ENCODE measurements at places on chromosomes 13 and 19. TPM values are rescaled to one million over a fixed set of nuclear protein-coding genes. Genes with fewer than 3 reads are reported as not detected.
A peak's percentile ranks its signal among the peaks of the same experiment; 100 is the strongest.

Gene EBI3
- 1.5 TPM for total RNA-seq

Gene GNG8
- not detected for total RNA-seq

DNA sequence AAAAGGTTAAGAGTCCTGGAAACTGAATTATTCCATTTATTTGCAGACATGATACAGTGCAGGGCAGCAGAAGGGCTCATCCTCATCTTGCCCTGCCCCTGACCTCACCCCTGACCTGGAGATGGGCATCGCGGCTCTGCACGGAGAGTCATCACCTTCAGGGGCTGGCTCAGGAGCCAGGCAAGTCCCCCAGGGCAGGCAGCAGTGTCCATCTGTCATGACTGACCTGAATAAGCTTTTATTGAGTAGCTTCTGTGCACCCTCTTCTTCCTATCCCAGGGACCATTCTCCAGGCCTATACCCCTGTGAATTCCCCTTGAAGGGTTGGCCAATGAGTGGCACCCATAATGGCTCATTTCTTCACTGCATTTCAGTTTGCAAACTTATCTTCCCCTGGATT lies 484.2 kb downstream of the ZNF536 start:
- no peak for DNase-seq

Gene GSX1
- not detected for total RNA-seq

DNA sequence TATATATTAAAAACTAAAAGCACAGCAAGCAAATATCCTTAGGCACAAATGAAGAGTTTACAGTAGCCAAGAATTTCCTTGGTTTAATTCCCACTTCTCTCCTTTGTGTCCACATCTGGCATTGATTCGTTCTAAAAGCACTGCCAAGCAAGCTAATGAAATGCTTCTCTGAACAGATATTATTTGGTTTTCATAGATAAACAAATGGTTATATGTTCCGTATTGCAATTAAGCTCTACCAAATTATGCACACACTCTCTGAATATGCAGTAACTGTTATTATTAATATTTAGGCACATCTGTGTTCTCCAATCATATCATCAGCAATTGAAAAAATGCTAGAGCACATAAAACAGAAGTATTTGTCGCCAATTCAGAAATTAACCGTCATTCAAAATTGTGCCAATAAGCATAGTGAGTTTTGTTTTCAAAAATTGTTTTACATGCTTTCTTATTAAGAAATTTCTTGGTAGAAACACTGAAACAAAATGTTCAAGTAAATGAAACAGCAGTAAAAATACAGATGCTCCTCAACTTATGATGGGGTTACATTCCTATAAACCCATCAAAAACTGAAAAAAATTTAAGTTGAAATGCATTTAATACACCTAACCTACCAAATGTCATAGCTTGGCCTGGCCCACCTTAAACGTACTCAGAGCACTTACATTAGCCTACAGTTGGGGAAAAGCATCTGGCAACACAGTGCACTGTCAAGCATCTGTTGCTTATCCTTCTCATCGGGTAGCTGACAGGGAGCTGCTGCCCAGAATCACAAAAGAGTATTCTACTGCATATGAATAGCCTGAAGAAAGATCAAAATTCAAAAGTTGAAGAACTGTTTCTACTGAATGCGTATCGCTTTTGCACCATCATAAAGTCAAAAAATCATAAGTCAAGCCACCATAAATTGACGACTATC lies 2134.7 kb downstream of the PCDH9 start:
- no peak for DNase-seq

Gene AKAP8
- 48.4 TPM for total RNA-seq

DNA sequence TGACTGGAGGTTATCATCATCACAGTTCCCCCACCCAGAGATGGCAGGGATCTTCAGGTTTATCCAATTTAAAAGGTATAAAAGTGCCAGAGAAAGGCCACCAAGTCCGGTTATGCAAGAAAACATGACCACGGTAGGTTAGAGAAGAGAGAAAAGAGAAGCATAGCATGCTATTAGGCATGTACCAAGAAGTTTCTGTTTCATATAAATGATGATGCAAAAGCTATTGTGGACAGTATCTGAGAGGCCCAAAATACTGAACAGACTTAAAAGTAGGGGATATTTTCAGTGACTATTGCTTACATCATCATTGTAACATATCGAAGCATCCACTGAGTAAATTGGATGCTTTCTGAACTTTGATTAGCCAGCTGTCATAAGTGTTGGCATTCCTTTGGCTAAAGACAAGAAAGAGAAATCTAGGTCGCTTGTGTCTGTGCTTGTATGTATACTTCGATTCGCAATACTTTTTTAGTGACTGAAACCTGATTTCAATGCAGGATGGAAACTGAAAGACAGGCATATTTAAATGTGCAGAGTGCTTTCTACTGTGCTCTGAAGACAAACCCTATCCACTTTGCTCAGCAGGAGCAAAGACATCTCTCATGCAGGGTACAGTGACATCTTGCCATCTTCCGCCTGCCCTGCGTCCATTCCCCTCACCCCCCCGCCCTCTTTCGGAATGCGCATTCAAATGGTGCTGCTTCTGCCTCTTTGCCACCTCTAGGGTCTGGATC lies 180.3 kb downstream of the SHISA2 start:
- no peak for DNase-seq

DNA sequence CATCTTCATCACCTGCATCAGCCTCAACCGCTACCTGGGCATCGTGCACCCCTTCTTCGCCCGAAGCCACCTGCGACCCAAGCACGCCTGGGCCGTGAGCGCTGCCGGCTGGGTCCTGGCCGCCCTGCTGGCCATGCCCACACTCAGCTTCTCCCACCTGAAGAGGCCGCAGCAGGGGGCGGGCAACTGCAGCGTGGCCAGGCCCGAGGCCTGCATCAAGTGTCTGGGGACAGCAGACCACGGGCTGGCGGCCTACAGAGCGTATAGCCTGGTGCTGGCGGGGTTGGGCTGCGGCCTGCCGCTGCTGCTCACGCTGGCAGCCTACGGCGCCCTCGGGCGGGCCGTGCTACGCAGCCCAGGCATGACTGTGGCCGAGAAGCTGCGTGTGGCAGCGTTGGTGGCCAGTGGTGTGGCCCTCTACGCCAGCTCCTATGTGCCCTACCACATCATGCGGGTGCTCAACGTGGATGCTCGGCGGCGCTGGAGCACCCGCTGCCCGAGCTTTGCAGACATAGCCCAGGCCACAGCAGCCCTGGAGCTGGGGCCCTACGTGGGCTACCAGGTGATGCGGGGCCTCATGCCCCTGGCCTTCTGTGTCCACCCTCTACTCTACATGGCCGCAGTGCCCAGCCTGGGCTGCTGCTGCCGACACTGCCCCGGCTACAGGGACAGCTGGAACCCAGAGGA lies 2.6 kb downstream of the P2RY11 start:
- no peak for DNase-seq

DNA sequence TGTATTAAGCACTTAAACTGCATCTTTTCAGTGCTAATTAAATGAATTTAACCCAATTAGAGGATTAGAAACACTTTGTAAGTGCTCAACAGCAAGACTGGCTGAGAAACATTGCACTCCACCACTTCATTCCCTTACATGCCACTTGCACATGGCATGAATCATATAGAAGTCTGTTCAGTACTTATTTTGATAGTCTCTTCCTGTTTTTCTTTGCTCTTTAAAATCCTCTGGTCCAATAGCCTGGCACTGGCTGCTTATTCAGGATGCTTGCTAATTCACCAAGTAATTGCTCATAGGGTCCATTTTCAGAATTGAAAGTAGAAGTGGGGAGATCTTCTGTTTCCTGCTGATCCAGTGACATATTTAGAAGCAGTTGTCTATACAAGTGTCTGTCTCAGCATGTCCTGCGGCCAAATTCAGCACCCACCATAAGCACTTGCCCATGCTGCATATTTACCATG lies 900.1 kb downstream of the PCDH9 start:
- DNase-seq = peak; percentile 3

- no peak for DNase-seq
Measured at GRCh38 chr13:99913167-99913566, 58.4 kb downstream of the ZIC5 start.

GRCh38 chr13:48156466-48156865 lies 61.6 kb upstream of the MED4 start:
- peak; percentile 57 for DNase-seq

Gene CLC
- not detected for total RNA-seq

GRCh38 chr19:7863157-7863970 lies 10.8 kb downstream of the PRR36 start:
- no peak for DNase-seq

DNA sequence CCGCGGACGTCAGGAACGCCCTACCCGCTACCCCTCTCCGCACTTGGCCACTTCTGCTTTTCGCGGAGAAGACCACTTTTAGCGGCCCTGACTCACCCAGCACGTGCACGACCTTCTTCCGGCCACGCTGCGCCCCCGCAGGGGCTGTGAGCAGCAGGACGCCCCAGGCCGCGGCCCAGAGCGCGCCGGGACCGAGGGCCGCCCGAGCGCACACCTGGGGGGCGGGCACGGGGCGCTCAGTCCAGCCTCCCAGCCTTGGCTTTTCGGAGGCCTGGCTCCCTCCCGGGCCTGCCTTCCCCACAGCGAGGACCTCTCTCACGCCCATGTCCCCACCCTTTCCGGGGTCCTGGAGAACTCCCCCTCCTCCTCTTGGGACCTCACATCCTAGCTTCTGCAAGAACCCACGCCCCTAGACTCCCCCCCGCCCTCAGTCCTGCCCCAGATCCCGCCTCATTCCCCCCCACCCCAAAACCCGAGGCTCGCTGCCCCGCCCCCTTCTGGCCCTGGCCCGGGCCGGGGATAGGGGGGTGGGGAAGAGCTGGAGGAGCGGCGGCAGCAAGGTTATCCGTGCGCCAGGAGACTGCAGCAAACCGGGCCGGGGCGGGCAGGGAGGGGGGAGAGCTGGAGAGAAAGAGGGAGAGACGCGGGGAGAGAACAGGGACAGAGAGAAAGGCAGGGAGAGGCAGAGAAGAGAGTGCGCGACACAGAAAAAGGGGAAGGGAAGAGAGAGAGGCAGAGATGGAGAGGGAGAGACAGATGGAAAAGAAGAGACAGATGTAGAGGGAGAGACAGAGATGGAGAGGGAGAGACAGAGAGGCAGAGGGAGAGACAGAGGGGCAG lies 11.5 kb downstream of the TM6SF2 start:
- no peak for DNase-seq

DNA sequence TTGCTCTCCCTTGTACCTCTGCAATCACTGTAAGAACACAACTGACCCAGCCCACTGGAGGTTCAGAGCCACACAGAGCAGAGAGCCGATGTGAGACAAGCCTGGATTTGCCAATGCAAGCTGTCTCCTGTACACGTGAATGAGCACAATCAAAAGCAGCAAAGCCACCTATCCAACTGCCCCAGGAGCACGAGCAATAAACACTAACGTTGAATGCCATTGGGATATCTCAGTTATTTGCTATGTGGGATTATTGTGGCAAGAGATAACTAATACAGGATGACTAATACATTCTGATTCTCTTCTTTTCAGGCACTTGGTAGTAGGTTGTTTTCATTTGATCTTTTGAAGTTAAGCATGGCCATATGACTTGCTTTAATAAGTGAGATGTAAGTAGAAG lies 85.2 kb upstream of the FAM216B start:
- no peak for DNase-seq

DNA sequence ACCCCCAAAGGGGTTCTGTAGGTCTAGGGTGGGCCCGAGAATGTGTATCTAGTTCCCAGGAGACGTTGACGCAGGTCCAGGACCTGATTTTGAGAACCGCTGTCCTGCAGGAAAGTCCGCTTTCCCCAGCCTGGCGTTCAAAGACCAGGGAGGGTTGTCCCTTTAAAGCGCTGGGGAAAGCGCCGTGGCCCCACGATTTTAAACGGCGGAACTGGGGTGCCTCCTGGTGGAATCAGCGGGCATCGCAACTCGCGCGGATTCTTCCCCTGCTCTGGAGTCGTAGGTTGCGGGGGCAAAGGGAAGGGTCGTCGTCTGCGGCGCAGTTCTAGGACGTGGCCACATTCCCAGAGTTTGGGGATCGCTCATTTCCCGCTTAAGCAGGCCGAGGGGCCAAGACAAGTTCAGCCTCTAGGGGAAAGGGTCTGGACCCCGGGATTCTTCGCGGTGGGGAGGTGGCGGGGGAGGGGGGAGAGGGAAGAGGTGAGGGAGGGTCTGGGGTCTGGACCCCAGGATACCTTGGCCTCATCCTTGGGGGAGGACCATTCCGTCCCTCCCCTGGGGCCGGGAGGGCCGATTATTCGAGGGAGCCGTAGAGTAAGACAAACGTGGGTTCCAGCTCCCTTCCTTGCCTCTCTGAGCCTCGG lies 7.7 kb downstream of the PNMA8B start:
- peak; percentile 83 for DNase-seq

Gene ZNF763
- 0.24 TPM for total RNA-seq

- no peak for DNase-seq
Measured at GRCh38 chr19:55959996-55960675, 12.5 kb downstream of the NLRP8 start.

Gene MBD3L1
- not detected for total RNA-seq

GRCh38 chr13:50125304-50125553 lies 110.0 kb downstream of the KCNRG start:
- DNase-seq = no peak

DNA sequence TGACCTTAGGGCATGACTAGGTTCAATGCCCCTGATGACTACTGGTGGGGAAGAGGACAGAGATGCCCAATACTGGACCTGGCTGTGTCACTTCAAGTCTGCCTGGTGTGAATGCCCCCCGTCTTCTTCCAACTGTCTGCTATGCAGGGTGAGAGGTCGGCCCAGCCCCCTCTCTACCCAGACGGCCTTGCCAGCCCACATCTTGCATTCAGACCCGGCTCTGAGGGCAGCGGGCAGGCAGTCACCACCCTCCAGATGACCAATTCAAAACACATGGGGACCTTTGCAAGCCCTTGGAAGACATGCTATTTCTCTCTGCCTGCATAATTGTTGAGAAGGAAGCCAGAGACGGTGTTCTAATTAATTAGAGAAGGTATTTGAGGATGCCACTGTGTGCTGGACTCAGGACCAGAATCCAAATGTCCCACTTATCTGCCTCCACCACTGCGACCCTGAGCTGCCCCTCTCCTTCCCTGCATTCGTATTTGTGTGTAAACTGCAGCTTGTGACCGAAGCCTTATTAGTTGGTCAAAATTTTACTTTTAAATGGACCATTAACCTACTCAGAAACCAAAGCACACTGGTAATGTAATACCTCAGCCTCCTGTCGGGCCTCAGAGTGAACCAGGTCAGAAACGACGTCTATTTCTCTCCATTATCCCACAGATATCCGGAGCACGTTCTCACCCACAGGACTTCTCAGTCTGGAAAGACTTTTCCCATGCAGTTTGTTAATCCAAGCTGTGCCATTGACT lies 407.0 kb downstream of the ZNF536 start:
- no peak for DNase-seq

Gene CGB8
- total RNA-seq = not detected

- DNase-seq = no peak
Measured at GRCh38 chr19:12868540-12869112, 12.6 kb downstream of the DNASE2 start.

All from A673 (cell line).